ENCODE measurements at places on chromosomes 5 and 9.

DNA sequence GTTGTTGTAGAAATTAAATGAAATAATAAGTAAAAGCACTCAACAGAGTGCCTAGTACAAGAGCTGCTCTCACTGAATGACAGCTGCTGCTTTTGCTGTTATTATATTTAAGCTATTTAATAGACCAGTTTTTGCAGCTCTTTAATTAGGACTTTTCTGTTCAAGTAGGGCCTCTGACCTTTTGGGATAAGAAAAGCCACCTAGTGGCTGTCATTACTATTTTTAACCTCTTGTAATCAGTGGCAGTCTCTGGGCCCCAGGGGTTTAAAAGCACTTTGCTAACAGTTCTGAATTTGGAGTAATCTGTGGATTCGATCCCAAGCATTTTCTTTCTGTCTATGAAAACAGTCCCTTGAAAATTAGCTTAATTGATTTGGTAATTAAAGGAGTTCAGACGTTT lies 121.1 kb downstream of the NUDT12 start:
- DNase-seq, result no peak

- DNase-seq, result no peak
Measured at GRCh38 chr5:40021007-40021406, 596.2 kb upstream of the DAB2 start.

- DNase-seq, result no peak
Measured at GRCh38 chr9:36118706-36119105, 17.8 kb upstream of the GLIPR2 start.

DNA sequence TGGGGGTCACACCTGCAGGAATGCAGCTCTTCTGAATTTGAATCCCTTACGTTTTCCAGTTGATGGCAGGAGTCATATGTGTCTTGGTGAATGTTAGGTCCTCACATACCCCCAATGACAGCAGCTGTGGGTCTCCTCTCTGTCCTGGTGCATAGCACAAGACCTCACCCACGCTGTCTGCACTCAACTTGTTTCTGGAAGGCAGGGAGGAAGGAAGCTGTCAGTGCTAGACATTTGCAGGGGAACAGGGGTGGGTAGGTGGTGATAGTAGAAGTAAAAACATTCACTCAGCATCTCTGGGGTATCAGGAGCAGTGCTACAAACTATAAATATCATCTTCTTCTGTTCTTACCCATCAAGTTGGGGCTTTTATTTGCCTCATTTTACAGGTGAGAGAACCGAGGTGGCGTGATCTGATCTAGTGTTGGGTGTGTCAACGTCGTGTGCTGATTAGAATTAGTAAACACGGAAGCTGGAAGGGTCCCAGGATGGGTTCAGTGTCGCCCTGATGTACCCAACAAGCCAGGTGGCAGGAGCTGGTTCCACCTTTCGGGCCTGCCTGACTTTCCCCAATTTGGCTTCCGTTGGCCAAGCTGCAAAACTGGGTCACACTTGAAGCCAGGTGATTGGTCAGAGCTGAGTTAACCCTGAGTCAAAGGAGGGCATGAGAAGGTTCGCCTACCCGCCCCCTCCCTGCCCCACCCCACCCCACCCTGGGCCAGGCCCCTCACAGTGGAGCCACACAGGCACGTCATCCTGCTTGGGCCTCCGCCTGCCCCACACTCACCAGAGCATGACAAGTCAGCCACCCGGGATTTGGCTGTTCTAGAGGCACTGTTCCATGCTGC lies 15.8 kb downstream of the ERGIC1 start:
- DNase-seq, result no peak

DNA sequence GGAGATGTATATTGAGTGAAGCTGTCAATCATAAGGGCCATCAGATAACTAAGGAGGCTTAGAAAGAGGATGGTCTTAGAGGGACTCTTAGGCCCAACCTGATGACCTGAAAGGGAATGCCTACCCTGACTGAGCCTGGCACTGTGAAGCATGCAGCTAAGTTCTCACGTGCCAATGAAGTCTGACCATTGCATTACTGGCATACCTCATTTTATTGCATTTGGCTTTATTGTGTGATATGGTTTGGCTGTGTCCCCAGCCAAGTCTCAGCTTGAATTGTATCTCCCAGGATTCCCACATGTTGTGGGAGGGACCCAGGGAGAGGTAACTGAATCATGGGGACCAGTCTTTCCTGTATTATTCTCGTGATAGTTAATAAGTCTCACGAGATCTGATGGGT lies 421.6 kb upstream of the SGCD start:
- no peak for DNase-seq

DNA sequence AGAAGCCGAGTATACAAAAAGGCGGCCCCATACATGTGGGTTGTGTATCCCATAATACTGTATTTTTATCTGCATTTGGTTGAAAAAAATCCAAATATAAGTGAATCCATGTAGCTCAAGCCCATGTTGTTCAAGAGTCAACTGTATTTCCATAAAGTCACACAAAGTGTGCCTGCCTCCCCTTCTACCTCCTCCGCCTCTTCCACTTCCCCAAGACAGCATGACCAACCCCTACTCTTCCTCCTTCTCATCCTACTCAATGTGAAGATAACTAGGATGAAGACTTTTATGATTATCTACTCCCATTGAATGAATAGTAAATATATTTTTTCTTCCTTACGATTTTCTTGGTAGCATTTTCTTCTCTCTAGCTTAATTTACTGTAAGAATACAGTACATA lies 92.7 kb downstream of the RFX3 start:
- DNase-seq, result no peak

DNA sequence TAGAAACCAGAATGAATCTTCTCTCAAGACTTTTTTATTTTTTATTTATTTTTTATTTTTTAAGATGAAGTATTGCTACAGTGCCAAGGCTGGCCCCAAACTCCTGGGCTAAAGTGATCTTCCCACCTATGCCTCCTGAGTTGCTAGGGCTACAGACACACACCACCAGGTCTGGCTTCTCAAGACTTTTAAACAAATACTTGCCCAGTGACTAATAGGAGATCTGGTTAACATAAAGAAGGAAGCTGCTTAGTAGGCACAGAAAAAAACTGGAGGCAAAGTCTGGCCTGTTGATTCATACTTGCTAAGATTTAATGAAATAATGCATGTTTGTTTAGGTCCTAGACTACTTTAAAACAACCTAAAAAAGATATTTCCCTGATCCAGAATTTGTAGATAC lies 43.8 kb downstream of the SLC38A9 start:
- DNase-seq, result no peak

DNA sequence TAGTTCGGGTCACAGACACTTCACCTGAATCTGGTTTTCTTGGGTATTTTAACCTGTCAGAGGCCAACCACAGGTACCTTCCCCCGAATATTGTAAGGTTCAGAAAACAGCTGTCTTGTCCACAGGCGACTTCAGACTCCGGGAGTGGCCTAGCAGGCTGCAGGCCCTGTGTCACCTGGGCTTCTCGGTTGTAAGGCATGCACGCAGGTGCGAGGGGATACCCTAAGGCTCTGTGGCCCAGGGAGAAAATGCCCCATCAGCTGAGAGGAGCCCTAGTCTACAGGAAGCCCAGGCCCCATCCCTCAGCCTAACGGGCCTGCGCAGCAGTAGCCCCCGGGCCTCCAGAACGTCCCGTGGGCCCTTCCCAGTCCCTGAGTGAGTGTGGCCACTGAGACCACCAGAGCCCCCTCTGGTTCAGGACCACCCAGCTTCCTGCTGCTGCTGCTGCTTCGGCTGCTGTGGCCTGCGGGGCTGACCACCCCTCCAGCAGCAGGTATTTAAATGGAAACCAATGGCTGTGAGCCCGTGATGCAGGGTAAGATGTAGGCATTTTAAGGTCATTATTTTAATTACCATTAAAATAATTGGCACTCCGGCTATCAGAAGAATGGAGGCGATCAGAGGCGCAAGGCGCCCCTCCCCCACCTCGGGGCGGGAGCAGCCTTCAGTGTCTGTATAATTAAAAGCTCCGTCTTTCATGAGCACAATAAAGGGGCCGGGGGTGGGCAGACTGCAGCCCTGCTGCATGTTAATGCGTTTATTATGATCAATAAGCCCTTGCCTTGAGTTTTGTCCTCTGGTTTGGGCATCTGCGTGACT lies 65.4 kb downstream of the PSMB7 start:
- DNase-seq, result no peak

GRCh38 chr5:150836703-150837102 lies 9.6 kb upstream of the IRGM start:
- no peak for DNase-seq

GRCh38 chr9:77463151-77463550 lies 185.0 kb downstream of the GNA14 start:
- no peak for DNase-seq

DNA sequence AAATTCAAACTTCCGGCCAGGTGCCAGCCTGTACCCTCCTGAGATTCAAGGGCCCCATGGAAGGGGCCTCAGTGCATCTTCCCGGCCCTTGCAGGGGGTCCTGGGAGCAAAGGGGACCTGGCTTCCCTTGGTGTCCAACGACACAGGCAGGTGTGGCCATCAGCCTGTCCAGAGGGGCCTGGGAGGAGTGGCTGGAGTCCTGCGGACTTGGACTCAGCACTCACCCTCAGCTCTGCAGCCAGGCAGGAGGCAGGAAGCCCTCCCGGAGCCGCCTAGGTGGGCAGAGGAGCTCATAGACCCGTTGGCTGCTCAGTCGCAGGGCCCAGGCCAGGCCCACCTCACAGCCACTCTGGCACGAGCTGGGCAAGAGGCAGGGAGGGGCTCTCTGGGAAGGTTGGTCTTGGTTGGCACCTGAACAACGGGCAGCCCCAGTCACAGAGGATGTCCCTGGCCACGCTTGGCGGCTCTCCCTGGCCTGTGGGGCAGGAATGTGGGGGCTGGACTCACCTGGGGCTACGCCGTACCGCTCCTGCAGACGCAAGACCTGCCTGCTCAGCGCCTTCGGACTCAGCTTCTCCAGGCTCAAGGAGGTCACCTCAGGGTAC lies 53.8 kb upstream of the NRARP start:
- DNase-seq, result no peak

GRCh38 chr5:77698920-77699319 lies 60.4 kb upstream of the OTP start:
- DNase-seq, result no peak

- DNase-seq, result no peak
Measured at GRCh38 chr5:138353560-138354080, 1.1 kb downstream of the KDM3B start.

DNA sequence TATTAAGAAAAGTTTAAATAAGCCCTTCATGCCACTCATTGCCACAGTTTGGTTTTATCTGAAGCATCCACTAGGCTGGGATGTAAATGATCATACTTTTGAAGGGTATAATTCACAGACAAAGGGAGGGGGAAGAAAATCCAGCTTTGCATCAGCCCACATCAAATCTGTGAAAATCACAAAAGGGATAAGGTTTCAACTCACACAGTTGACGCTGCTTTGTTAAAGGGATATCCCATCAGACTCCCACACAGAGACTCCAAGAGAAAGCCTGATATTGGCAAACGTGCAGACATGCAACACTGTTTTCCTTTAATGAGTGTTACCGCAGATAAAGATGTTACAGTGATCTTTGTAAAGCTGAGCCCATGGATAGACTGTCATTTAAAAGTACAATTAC lies 602.9 kb downstream of the TLE1 start:
- no peak for DNase-seq

DNA sequence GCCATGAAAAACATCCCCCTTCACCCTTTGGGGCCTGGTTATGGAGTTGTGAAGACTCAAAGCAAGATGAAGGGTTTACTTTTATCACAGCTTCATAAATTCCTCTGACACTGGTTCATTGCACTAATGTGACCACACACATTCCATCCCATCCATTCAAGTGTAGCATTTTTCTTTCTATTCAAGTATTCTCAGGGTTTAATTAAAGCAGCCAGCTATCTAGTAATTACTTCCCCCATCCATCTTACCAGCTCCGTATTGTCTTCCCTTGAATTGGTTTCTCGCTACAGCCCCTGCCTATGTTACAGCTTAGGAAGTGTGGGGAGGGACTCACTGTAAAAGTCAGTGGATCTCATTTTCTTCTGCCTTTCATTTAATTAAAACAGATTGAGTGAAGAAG lies 387.0 kb upstream of the RFX3 start:
- DNase-seq, result no peak

GRCh38 chr9:135761150-135761844 lies 59.3 kb downstream of the KCNT1 start:
- no peak for DNase-seq

DNA sequence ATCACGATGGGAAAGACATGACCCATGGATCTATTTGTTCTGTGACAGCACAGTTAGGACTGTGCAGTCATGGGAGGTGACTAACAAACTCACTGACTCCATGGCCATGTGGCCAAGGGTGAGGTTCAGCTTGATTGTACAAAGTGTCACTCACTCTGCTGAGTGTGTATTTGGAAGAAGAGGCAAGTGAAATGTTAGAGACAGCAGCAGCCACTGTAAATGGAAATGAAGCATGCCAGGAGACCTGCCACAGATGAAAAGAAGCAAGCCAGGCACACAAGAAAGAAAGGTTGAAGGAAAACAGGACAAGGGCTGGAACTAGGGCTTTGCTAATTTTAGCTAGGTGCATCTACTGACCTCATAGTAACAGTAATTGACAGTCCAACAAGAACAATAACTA lies 42.7 kb upstream of the PALM2AKAP2 start:
- no peak for DNase-seq

- DNase-seq, result no peak
Measured at GRCh38 chr9:6887051-6887450, 129.3 kb downstream of the KDM4C start.

DNA sequence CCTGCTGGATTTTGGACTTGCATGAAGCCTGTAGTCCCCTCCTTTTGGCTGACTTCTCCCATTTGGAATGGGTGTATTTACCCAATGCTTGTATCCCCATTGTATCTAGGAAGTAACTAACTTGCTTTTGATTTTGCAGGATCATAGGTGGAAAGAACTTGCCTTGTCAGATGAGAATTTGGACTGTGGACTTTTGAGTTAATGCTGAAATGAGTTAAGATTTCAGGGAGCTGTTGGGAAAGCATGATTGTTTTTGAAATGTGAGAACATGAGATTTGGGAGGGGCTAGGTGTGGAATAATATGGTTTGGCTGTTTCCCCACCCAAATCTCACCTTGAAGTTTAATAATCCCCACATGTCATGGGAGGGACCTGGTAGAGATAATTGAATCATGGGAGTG lies 189.6 kb upstream of the CDKN2B start:
- DNase-seq, result no peak

DNA sequence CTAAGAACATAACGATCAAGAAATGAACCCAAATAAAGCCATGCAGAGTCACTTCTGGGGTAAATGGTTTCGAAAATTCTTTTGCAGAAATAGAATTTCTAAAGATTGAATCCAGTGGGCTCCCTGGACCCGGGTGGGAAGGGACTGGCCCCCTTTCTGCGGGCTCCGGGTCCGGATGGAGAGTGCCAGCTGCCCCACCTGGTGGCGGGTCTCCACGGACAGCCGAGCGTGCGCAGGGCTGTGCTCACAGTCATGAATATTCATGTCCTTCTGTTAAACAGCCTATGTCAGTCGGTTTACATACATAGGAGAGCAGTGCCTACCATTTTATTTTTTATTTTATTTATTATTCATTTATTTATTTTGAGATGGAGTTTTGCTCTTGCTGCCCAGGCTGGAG lies 4.7 kb upstream of the PPP1R26 start:
- DNase-seq, result no peak
